ENCODE measurements at places on chromosomes 1 and 21. TPM values are rescaled to one million over a fixed set of nuclear protein-coding genes. Genes with fewer than 3 reads are reported as not detected.

LCE2A gene
- not detected for total RNA-seq

GRCh38 chr1:226664413-226665101 is 74.5 kb downstream of the ITPKB start:
- no peak for DNase-seq

GRCh38 chr1:220879076-220879508 is at the start of gene HLX:
Gene HLX, plus strand, starts transcription at chr1:220879443. Its CDS starts 415 bp downstream, at chr1:220879858.
- peak; percentile 56 for DNase-seq

DNA sequence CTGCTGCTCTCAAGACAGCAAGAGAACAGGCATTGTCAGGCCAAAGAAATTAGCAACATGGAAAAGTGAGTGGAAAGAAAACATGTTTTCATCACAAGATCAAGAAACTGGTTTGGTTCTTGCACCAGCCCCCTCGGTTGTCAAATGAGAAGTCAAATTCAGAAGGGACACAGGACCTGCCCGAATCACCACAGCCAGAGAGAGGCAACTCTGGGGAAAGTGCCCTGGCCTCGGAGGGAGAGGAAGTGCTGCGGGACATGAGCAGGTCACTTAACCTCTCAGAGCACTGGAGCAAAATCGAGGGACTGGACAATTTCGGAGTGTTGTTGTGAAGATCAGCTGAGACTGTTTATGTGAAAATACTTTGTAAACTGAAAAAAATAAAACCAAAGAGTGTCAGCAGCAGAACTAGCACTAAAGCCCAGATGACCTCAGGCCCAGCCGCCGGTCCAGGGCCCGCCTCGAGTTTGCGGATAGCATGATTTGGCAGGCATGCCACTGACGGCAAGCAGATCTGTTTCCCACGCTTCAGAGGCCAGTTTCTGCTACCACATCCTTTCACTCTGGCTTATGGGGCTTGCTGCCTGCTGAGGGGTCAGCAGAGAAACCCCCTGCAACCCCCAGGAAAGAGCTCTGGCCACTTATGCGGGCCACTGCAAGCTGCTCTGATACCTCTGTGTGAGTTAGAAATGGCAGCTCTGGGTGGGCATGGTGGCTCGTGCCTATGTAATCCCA is 32.1 kb downstream of the CD247 start:
- peak; percentile 42 for DNase-seq

DNA sequence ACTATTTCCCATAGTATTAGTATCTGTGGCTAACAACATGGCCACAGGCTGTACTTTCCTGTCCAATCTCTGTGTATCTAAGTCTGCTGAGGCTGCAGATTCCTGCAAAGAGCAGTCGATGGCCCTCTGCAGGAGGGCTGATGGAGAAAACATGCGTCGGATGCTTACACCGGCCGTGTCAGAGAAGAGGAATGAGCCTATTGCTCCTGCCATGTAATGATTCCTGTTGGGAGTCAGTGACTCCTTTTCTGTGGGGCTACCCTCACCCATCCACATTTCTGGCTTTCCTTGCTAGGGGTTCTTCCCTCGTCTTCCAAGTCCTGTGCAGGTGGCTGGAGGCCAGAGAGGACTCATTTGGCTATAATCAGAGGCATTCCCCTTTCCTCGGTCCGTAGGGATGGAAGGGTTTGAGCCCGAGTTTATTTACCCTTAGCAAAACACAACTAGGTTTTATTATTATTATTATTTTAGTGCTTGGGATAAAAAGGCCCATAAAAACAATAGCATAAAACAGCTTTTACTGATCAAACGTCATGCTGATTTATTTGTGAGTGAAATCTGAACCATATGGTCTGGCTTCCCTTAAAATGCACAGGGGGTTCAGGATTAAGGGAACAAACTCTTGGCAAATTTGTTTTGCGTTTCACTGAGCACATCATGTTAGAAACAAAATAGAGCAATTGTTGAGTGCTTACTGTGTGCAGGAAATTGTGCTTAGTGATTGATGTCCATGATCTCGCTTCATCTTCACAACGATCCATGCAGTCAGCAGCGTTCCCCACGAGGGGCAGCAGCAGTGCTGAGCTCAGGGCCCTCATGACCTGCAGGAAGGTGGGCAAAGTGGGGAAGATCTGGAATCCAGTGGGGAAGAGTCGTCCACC is 70.8 kb downstream of the KIF26B start:
- DNase-seq, result no peak

Measured in activated CD4-positive, alpha-beta T cell treated with anti-CD3 and anti-CD28 coated beads for 36 hours (primary cell).